Retinal pigment epithelial cell (primary cell): ENCODE measurements at places on chromosomes 13 and 19.

DNA sequence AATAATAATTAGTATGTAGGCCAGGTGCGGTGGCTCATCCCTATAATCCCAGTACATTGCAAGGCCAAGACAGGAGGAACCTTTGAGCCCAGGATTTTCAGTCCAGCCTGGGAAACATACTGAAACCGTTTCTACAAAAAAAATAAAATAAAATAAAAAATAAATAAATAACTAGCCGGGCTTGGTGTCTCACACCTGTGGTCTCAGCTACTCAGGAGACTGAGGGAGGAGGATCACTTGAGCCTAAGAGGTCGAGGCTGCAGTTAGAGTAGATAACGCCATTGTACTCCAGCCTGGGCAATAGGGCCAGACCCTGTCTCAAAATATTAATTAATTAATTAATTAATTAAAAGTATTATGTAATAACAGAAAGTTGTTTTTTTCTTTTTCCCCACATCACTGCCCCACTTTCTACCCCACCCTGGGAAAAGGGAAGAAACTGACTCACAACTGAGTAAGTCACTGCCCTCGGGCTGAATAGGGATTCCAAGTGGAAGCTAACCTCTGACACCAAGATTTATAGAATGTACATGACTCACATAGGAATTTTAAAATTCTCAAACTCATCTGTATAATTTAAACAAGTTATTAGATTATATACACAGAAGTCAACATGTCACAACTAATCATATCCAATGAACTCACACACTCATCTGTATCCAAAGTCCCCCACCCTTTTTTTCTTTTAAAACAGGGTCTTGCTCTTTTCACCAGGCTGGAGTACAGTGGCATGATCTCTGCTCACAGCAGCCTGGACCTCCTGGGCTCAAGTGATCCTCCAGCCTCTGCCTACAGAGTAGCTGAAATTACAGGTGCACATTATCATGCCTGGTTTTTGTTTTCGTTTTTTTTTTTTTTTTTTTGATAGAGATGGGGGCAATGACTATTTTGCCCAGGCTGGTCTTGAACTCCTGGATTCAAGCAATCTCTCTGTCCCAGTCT lies 12.5 kb downstream of the ZNF611 start:
- no peak for DNase-seq

GRCh38 chr13:42049454-42049813 lies 986 bp downstream of the DGKH start:
- no peak for DNase-seq

GRCh38 chr13:46134961-46135522 lies 30.2 kb upstream of the CPB2 start:
- DNase-seq: no peak

GRCh38 chr19:13846557-13847406 lies 30.2 kb upstream of the NANOS3 start:
- peak; percentile 95 for DNase-seq

GRCh38 chr13:112445411-112446271 lies 69.5 kb downstream of the SPACA7 start:
- no peak for DNase-seq

- DNase-seq: no peak
Measured at GRCh38 chr13:109789262-109789661, 2.9 kb upstream of the IRS2 start.

- DNase-seq: peak; percentile 51
Measured at GRCh38 chr19:4669723-4670480, at the start of gene MYDGF. Gene MYDGF, minus strand, starts transcription at chr19:4670342. Its CDS starts 8 bp downstream, at chr19:4670334.

GRCh38 chr13:63651394-63651793 lies 2235.7 kb upstream of the PCDH20 start:
- no peak for DNase-seq

DNA sequence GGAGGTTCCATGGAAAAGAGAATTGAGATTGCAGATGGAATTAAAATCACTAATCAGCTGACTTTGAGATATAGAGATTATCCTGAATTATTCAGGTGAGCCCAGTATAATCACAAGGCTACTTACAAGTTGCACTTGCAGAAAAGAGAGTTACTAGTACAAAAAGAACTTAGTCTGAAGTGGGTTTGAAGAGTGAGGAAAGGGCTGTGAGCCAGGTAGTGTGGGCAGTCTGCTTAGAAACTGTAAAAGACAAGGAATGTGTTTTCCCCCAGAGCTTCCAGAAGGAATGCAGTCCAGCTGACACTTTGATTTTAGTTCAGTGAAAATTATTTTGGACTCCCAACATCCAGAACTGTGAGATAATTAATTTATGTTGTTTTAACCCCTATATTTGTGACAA lies 285.4 kb upstream of the GPC6 start:
- no peak for DNase-seq

DNA sequence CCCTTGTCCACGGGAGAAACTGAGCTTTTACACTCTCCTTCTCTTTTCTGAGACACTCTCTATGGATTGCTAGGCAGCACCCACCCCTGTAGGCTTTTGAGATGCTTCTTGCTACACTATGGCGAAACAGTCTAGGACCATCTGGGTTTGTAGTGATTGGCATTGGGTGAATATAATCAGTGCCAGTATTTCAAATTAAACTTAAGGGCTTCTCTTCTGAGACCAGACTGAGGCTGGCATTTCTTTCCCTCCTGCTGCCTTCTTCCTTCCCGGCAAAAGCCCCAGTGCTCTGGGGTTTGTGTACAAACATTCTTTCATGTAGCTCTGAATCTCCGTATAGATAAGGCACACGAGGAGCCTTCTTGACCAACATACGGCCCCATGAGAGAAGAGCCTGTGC lies 276.7 kb downstream of the SLC7A1 start:
- DNase-seq: no peak

DNA sequence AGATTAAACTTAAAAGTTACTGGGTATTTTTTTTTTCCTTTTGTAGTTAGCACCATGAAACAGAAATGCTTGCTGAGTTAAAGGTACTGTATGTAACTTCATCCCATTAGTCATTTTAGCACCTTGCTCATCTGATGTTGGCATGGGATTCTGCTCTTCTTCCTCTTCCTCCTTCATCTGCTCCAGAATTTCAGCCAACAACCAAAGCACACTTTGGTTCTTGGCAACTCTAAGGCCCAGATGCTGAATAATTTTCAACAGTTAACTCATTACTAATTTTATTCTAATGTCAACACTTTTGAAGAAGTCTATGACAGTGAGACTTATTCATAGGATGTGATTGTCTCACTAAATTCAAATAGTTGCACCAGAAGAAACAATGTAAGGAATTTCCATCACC lies 359.2 kb downstream of the KCTD12 start:
- DNase-seq: no peak

DNA sequence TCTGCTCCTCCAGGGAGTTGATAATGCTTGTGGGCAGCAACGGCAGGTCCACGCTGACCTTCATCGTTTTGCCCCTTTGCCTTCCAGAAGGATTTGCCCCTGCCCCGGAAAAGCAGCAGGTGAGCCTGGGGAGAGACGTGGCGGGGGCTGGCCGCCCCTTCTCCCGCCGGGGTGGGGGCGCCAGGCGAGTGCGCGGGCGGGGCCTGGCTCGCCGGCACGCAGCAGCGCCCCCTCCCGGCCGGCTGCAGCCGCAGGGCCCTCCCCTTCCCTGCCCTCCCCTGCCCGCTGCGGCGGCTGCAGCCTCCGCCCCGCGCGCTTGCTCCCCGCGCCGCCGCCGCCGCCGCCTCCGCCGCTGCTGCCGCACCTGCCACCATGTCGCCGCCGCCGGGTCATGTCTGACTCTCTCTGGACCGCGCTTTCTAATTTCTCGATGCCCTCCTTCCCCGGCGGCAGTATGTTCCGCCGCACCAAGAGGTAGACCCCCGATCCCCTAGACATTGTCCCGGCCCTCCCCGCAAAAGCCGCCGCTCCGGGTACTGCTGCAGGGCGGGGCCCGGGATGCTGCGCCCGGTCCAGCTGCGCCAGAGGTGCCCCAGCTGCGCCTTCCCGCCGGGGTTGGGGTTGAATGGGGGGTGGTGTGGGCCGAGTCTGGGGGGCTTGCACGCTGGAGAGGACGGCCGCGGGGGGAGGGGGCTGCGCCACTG lies at the start of gene MAST1:
TSS of gene MAST1 (plus strand) at position 334 of the 704 bp plus-strand sequence. CDS start at position 392, 58 bp downstream.
- no peak for DNase-seq

GRCh38 chr19:42126574-42126973 lies 5.7 kb downstream of the POU2F2 start:
- no peak for DNase-seq

DNA sequence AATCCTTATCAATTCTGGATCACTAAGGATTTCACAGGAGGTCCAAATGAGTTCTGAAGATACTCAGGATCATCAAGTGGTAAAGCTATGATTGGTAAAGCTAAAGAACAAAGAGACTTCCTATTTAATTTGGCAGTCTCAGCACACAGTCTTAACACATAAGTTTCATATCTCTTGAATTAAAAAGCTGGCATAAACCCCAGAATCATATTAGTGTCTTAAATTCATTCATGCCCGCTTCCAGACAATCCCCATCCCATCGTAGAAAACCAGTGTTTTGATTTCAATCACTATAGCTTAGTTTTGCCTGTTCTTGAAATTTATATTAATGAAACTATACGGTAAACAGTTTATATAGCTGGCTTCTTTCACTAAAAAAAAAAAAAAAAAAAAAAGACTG lies 278.7 kb downstream of the DIAPH3 start:
- DNase-seq: peak; percentile 47

GRCh38 chr19:9041023-9041422 lies 30.8 kb upstream of the MUC16 start:
- DNase-seq: no peak

DNA sequence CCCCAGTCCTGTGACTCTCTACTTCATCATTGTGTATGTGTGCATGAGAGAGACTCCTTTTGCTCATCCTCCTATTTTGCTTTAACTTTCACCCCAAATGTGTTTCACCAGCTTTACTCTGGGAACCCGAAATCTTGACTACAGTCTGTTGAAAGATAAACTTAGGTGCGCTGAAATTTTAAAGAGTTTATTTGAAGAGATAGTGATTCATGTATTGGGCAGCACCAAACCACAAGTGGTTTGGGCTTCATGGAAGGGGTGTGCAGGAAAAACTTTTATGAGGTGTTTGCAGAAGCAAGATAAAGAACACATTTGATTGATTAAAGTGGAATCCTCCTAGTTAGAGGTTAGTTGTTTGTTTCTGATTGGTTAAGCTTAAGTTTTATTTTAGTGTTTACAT lies 50.8 kb upstream of the RFC3 start:
- DNase-seq: no peak

- DNase-seq: no peak
Measured at GRCh38 chr13:51978796-51979556, 32.3 kb downstream of the ATP7B start.

DNA sequence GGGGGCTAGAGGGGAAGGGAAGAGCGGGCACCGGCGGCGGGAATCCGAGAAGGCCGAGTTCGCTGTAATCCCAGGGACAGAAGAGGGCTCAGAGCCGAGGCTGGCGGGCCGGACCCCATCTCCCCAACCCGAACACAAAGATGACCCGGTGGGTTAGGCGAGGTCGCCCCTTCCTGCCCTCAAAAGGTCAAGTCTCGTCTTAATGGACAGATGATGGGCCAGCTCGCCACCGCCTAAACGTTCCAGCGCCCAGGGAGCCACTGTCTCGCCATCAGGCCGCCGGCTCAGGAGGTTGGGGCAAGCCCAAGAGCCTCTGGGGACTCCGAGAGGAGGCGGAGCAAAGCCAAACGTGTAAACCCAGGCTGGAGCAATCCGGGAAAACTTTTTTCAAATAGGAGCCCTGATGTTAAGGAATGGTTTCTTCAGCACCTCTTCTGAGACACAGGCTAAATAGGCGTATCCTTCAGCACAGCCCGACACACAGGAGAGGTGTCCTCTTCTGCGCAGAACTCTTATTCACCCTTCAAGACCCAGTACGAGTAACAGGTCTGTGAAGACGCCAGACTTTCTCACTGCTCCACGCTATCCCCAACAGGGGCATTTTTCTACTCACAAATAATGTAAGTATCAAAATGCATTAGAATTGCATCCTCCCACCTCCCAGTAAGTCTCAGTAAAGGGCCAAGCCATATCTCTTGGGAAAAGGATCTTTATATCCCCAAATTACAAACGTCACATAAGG lies 6.3 kb upstream of the POU4F1 start:
- no peak for DNase-seq

DNA sequence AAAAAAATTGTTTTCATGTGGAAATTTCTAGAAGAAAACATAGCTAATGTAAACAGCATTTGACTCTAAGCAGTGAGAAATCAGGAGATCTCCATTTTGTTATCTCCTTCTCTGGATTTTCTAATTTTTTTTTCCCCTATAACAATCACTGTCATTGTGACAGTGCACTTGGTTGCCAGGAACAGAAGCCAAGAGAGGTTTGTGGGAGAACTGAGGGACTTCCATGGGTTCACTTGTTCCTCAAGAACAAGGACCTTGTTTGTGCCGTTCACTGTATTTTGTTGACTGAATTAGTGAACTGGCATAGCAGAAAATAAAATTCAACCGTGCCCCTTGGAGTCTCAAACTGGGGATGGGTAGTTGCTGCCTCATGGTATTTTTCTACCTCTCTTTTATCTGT lies 17.1 kb downstream of the SHISA7 start:
- no peak for DNase-seq

DNA sequence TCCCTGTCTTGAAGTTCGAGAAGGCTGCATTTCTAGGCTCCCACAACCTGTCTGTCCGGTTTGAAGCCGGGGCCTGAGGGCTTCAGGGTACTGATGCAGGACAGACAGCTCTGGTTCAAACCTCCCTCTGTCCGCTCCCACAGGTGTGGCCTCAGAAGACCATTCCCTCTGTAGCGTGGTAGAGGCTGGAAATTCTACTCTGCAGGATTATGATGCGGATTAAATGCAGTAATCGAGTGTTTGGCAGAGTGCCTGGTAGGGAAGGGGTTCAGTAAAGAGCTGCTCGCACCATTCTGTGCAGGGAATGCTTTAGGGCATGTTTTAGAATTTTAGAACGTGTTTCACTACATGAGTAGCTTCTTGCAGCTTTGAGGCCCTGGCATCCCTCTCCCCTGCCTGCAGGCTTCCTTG lies 30.5 kb downstream of the PPP1R37 start:
- peak; percentile 77 for DNase-seq
